ENCODE measurements at places on chromosomes 1 and 21.

DNA sequence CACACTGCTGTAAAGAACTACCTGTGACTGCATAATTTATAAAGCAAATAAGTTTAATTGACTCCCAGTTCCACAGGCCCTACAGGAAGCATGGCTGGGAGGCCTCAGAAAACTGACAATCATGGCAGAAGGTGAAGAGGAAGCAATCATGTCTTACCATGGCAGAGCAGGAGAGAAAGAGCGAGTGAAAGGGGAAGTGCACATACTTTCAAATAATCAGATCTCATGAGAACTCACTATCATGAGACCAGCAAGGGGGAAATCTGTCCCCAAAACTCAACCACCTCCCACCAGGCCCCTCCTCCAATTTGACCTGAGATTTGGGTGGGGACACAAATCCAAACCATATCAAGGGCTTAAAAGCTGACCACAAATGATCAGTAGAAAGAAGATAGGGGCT lies 493.2 kb downstream of the PTPRC start:
- no peak for DNase-seq

DNA sequence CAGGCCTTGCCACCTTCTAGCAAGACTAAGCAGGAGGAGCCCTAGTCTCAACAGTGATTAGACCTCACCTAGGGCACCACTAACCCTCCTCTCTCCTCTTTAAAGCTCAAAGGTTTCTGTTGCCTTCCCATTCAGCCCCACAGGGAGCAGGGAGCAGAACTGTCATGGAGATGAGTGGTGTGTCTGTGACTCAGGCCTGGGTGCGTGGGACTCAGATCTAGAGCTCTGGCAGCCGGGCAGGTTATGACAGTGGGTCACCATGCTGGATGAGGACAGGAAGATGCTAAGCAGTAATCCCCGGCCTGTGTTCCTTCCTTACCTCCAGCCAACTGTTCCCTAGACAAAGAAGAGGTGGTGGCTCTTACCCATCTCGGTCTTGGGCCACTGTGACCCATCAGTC lies 60.1 kb upstream of the COA6 start:
- no peak for DNase-seq

DNA sequence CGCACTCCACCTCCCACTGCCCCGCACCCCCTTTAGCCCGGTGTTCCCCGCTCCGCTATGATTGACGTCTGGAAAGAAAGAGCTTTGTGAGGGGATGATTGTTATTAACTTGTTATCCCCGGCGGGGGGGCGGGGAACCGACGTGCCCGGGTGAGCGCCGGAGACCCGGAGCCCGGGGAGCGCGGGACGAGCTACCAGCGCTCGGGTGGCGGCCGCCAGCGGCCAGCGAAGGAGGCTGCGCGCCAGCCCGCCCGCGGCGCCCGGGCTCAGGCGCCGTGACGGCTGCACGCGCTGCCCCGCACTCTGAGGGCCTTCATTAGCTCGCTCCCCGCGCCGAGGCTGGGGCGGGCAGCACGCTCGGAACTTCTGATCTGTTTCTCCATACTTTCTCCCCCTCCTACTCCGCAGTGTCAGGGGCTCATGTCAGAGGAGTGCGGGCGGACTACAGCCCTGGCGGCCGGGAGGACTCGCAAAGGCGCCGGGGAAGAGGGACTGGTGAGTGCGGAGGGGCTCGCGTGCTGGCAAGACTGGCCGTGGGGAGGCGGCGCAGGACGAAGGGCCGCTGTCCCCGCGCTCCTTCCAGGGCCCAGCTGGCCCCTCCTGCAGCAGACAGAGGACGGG lies 2.1 kb downstream of the LHX8 start:
- peak; percentile 7 for DNase-seq

DNA sequence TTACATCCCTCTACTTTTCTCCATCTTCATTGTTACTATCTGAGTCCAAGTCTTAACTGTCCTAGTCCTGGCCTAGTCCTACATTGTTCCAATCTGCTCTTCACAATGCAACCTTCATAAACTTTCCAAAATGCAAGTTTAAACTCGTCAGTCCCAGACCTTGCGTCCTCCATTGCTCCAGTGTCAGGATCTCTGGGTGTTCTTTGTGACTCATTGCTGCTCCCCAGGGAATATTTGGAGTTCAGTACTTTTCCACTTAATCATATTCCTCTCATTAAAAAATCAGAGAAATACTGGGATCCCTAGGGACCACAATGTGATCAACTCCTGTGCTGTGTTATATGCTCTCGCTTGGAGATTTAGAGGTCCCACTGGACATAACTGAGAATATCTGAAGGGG lies 18.0 kb upstream of the KPRP start:
- DNase-seq: no peak

GRCh38 chr1:243962541-243962940 lies 88.5 kb upstream of the ZBTB18 start:
- DNase-seq: no peak

- DNase-seq: no peak
Observed at GRCh38 chr1:8362701-8363101, 44.8 kb downstream of the SLC45A1 start.

- no peak for DNase-seq
Observed at GRCh38 chr21:45248301-45248892, 39.3 kb downstream of the POFUT2 start.

- no peak for DNase-seq
Observed at GRCh38 chr1:98849969-98850636, 154.6 kb downstream of the PLPPR5 start.

DNA sequence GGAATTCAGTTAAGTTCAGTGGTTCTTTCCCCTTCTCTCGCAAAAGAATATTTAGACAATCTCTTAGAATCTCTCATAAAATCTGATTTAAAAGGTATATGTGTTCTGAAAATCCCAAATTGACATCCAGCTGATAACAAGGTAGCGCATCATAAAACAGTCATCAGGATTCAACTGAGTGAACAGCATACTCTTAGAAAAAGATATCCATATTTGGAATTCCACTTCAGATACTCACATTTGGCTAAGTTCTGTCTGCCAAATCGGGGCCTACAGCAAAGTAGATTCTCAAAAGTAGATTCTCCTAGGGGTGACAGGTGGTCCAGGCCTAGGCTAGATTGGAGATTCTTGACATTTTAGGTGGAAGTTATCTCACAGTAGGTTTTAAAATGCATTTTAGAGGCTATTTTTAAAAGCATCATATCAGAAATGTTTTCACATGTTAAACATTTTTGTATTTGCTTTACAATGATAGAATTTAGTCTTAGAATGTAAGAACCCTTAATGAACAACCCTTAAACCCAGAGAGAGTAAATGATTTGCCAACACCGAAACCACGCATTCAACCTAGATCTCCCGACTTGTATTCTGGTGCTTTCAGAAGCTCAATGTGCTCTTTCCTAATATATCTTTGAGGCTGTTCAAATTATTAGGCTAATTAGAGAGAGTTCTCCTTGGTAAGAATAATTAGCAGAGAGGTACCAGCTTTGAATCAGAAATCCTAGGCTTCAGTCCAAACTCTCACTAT lies 318.9 kb downstream of the LMO4 start:
- no peak for DNase-seq

- DNase-seq: no peak
Observed at GRCh38 chr1:29324202-29324601, 87.9 kb downstream of the PTPRU start.

GRCh38 chr1:207919523-207920170 lies 8.7 kb upstream of the CD34 start:
- DNase-seq: no peak

DNA sequence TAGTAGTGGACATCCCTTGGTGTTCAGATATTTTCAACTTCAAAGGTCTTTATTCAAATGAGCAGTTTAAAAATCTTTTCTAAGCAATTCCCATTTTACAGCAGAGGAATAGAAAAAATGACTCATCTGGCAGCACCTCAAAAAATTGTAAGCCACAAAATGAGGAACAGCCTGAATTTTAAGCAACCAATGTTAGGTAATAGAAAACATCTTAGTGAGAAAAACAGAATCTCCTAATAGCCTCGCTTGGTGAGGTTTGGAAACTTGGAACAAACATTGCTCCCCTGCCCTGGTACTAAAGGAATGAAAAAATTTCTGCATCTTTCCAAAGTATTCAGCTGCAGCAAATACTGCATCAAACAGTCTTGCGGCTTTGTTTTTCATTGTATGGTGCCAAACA lies 264.4 kb downstream of the NTNG1 start:
- DNase-seq: no peak

DNA sequence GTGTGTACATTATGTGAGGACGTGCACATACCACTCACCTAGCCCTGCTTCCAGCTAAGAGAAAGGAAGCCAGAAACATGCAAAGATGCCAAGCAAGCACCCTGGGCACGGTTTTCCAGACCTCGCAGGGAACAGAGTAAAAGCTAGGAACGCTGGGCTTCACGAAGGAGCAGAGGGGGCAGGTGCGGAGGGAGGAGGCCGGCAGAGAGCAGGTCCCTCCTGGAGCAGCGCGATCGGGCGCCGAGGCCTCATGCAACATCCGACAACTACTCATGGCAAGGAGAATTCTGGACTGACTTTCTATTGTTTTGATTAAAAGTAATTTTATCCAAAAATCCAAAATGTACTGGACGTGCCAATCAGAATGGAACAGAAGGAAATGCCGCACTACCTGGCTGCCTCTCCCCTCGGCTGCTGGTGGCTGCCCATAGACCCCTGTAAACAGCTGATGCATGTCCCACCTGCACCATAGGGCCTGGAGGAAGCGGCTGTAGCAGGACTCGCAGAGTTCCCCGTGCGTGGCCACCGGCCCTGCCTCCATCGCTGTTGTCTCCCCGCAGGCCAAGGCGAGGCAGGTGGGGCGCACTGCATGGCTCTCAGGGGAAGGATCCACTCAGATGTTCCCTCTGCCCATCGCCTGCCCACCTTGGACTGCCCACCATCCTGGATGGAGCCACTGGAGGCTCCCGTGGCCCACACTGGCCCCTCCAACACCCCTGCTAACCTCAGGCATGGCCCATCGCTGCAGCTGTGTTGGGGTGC lies 93.5 kb downstream of the WDR4 start:
- DNase-seq: no peak

GRCh38 chr1:185520188-185520920 lies 203.3 kb upstream of the IVNS1ABP start:
- peak; percentile 40 for DNase-seq

GRCh38 chr1:168760241-168760640 lies 31.2 kb upstream of the DPT start:
- no peak for DNase-seq

DNA sequence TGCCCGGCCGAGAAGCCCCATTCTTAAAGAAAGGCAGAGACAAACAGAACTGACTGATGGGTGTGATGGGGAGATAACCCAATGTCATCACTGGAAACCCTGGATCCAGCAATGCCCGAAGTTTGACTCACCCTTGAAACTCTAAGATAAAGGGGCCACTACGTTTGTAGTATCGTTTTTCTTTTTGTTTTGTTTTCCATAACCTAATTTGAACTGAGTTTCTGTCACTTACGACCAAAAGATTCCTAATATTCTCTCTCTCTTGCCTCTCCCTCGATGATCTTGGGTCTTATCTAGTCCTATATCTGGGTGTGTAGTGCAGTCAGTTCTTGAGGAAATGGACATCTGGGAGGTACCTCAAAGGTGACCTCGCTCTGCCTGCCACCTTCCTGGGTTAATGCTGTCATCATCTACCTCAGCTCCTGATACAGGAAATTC lies 57.8 kb upstream of the ID3 start:
- no peak for DNase-seq

- DNase-seq: no peak
Observed at GRCh38 chr1:112034277-112034676, 44.8 kb upstream of the KCND3 start.

DNA sequence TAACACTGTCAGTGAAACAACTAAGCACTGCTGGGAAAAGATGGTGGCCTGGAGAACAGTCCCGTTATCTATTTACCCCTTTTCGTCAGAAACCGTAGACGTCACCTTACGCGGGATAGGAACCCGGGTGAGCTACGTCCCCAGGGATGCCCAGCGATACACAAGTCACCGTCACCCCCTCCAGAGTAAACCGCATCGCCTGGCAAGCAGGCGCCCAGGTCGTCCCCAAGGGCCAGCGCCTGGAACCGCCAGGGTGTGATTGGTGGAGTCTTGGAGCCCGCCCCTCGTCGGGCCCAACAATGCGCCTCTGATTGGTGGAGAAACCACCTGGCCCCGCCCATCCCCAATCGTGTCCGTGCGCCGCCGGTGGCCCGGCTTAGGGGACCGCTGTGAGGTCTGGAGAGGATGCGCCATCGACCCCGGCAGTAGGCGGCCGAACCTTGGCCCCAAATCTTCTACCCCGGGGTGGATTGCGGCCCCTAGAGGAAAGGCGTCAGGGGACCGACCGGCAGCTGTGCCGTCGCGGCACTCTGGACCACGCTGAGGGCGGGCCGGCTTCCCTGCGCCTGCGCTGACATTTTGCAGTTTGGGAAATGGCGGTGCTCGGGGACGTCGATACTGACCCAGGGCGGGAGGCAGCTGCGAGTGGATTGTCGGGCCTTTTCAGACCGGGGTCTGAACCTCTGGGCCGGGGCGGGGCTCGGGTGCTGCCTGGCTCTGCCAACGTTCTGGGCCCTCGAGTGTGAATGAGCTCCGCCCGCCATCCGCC lies 34.4 kb downstream of the SLC2A1 start:
- peak; percentile 93 for DNase-seq

DNA sequence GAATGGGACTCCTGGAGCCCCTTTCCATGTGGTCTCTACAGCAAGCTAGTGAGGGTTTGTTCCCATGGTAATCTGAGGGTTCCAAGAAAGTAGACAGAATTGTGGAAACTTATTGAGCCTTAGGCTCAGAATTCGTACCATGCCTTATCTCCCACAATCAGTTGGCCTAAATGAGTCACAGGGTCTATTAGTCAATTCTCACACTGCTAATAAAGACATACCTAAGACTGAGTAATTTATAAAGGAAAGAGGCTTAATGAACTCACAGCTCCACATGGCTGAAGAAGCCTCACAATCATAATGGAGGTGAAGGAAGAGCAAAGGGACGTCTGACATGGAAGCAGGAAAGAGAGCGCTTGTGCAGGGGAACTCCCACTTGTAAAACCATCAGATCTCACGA lies 106.6 kb upstream of the CXADR start:
- no peak for DNase-seq

DNA sequence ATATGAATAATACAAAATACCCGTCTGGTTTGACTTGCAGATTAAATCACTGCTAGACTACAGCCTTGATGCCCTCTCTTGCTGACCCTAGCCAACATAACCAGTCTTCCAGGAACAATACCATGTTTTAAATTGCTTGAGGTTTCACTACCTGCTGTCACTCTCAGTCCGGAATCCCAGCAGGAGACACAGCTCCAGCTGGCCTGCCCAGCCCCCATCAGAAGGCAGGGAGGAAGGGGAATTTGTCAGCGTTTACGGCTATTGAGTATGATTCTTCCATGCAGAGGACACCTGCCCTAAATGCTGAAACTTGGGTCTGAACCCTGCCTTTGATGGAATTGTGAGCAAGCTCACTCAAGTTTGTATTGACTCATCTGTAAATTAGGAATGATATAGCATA lies 33.0 kb downstream of the ZNF496 start:
- DNase-seq: no peak
